ENCODE measurements at places on chromosomes 2 and 18.

GRCh38 chr2:56630286-56630685, 446.5 kb downstream of the CCDC85A start:
- no peak for DNase-seq

DNA sequence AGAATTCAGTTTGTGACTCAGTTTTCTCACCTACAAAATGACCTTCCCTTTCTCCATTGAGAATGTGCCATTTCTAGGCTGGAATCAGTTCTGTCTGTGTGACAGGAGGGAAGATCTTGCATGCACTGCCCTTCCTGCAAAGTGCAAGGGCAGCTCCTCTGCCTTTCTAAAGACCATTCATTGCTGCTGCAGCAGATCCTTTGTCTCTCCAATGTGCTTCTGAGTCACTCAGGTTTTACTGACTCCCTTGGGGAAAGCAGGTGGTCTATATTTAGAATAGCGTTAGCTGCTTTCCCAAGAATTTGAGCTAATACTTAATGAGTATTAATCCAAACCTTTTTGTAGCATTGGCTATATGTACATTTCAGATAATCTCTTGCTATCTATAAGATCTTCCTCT, 62.5 kb downstream of the DAW1 start:
- no peak for DNase-seq

DNA sequence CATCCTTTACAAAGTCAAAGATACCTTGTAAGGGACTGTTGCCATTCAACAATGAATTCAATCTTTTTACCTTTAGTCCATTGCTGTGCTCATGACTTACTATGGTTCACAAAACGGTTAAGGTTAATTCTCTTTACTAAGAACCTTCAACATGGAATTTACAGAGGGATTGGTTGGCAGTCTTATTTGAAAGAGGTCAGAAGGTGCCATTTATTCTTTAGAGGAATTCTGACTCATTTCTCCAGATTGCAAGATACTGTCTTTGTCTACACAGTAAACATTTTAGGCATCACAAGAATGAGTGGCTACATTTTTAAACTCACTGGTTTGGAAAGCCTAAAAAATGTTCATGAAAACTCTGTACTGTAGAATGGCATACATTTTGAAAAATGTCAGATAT, 17.4 kb downstream of the KCNH7 start:
- DNase-seq, result no peak

GRCh38 chr2:185161701-185162100, 563.4 kb downstream of the ZNF804A start:
- no peak for DNase-seq

- no peak for DNase-seq
Measured at GRCh38 chr2:69237070-69237670, 149.9 kb downstream of the GFPT1 start.

DNA sequence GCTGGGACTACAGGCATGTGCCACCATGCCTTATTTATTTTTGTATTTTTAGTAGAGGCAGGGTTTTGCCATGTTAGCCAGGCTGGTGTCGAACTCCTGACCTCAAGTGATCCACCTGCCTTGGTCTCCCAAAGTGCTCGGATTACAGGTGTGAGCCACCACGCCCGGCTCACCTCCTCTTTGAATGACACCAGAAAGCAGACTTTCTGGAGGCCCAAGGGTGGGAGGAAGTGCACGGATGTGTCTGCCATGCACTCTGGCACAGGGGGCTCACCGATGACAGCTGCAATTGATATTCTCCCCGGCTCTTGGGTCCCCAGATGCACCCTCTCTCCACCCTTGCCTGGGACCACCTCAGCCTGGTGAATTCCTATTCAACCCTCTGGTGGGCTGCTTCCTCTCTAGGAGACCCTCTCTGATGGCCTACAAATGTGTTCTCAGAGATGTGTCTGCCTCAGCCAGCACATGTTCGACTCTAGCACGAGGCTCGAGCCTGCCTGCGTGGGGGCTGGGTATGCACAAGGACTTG, 87.3 kb downstream of the SEPTIN10 start:
- no peak for DNase-seq

- DNase-seq, result no peak
Measured at GRCh38 chr2:238220274-238220891, 16.9 kb upstream of the ILKAP start.

- DNase-seq, result no peak
Measured at GRCh38 chr2:65992198-65992554, 442.7 kb upstream of the MEIS1 start.

- DNase-seq, result no peak
Measured at GRCh38 chr2:129334128-129334527, 645.3 kb upstream of the RAB6C start.

DNA sequence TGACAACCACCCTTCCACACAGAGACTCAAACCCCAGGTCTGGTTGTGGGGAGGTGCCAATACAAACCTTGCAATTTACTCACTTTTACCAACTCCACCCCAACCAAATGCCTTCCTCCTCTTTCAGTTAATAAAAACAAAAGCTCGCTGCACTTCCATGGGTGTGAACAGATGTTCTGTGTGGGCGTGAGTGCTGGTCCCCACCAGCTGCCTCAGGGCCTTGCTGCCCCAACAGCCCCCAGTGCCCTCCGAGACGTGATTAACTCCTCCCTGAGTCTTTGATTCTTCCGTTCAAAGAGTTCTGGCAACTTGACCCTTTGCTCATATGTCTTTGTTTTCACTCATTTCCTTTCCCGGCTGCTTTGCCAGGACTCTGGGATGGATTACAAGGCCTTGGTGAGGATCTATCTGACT, 258.9 kb upstream of the CXCR4 start:
- DNase-seq, result no peak

DNA sequence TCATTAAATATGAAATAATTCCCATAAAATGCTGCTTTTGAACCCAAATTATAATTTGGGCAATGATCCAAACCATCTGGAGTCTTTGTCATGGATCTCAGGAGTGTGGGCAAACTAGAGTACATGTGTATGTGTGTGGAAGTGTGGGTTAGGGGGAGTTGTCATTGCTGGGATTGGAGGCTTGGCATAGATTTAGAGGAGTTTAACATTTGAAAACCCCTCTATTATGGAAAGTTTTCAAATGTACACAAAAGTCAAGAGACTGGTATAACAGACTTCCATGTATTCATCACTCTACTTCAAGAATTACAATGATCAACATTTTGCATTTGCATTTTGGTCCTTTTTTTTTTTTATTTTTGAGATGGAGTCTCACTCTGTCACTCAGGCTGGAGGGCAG, 159.1 kb downstream of the MEIS1 start:
- DNase-seq, result no peak
